ENCODE measurements at places on chromosomes 13 and 19. TPM values are rescaled to one million over a fixed set of nuclear protein-coding genes. Genes with fewer than 3 reads are reported as not detected.

Gene PABPC3
- total RNA-seq: 0.10 TPM

Gene VAV1
- total RNA-seq: 6.3 TPM

Gene LRRC4B
- 0.93 TPM for total RNA-seq

Gene ZNF345
- total RNA-seq: 0.09 TPM

Gene SIGLEC9
- total RNA-seq: not detected

Gene APOC4
- total RNA-seq: not detected

Gene FXYD1
- total RNA-seq: 0.08 TPM

Gene IGFL2
- total RNA-seq: 1.3 TPM

Gene URAD
- not detected for total RNA-seq

Gene FBXL12
- 14.2 TPM for total RNA-seq

Gene CCDC8
- total RNA-seq: not detected

Gene SHISA7
- 0.02 TPM for total RNA-seq

Gene MBD3L2
- not detected for total RNA-seq

Gene ANKLE1
- total RNA-seq: 0.28 TPM

Gene UBE2M
- 130 TPM for total RNA-seq

Gene LYL1
- total RNA-seq: 1.0 TPM

Gene TICAM1
- total RNA-seq: 7.3 TPM

Gene IGFL1
- 2.5 TPM for total RNA-seq

Gene LCP1
- 0.14 TPM for total RNA-seq

Gene ISOC2
- 64.8 TPM for total RNA-seq

Gene SHISA2
- not detected for total RNA-seq

Gene ZNF580
- 56.4 TPM for total RNA-seq

Gene ZNF229
- total RNA-seq: 3.4 TPM

Gene SLITRK6
- 0.39 TPM for total RNA-seq

Gene NBEA
- 2.1 TPM for total RNA-seq

Gene SPC24
- 15.4 TPM for total RNA-seq

Gene TEX29
- not detected for total RNA-seq

Gene ONECUT3
- total RNA-seq: not detected

Gene FXYD7
- total RNA-seq: not detected

Gene CRB3
- total RNA-seq: 3.0 TPM

Gene S1PR4
- 0.12 TPM for total RNA-seq

Gene TNFSF13B
- 0.02 TPM for total RNA-seq

Gene EPN1
- total RNA-seq: 220 TPM

Gene TEX26
- not detected for total RNA-seq

Gene ADAMTSL5
- 4.4 TPM for total RNA-seq

Gene SPRY2
- total RNA-seq: 12.0 TPM

Gene CACNG6
- 13.8 TPM for total RNA-seq

Gene ZNF763
- total RNA-seq: not detected
